Activated naive CD4-positive, alpha-beta T cell treated with anti-CD3 and anti-CD28 coated beads, Interleukin-2, amount 50 U/mL, for 72 hours (primary cell): ENCODE measurements at places on chromosomes 7 and 10. TPM values are rescaled to one million over a fixed set of nuclear protein-coding genes. Genes with fewer than 3 reads are reported as not detected.

- no peak for DNase-seq
Measured at GRCh38 chr10:22704942-22705341, 9.4 kb downstream of the PIP4K2A start.

GRCh38 chr10:76657337-76658012 lies 980.1 kb downstream of the KCNMA1 start:
- no peak for DNase-seq

DNA sequence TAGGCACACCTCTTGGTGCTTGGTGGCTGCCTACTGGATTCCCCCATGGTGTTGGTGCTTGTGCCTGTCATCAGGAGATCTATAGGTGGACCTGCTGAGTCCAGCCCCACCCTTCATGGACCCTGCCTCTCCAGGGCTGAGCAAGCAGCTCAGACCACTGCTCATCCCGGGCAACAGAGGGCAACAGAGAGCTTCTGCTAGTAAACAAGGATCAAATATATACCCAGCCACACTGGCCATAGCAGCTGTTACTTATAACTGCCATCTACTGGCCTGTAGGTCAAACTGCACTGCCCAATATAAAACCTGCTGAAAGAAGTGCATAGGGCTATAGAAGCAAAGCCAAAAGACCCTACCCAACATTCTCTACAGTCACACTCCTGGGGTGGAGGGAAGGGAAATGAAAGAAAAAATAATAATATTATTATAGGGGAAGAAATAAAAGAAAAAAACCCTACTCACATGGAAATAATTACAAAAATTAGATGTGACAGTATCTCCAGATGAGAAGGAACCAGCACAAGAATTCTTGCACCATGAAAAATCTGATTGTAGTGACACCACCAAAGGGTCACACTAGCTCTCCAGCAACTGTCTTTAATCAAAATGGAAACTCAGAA lies 54.9 kb upstream of the ZNF800 start:
- DNase-seq, result no peak

The SEMA4G gene
- total RNA-seq, result 0.39 TPM

- no peak for DNase-seq
Measured at GRCh38 chr10:131354380-131354779, 42.9 kb upstream of the TCERG1L start.

- no peak for DNase-seq
Measured at GRCh38 chr10:131870831-131871672, 29.8 kb upstream of the PPP2R2D start.

- DNase-seq, result no peak
Measured at GRCh38 chr7:28738412-28738811, 219.7 kb downstream of the TRIL start.

The PRLHR gene
- total RNA-seq, result not detected

DNA sequence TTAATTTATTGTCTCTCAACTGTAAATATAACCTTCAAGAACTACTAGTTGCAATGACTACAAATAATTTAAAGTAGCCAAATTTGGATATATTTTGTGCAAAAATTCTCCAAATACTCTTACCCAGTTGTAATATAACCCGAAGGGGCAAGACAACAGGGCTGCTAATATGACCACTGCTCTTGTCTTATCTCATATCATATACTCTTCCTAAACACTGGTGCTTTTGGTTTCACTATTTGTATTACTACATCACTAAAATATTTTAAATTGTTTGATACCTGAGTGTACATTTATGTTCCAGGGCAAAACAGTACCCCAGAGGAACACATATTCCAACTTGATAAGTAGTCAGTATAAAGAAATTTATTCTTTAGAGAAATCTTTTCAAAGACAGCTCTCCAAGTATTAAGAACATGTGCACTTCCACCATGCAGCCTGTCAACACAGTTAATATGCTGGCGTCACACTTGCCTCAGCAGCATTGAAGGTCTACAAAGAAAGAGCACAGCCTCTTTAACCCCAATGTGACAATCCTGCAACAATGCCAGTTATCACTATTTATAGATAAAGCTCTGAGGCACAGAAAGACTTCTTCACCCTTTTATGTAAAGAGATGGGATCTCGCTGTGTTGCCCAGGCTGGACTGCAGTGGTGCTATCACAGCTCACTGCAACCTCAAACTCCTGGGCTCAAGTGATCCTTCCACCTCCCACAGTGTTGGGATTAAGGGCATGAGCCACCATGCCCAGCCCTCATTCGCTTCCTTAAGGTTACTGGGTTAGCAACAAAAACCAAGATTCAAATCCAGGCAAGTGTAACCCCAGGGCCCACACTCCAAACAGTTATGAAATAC lies 37.8 kb downstream of the RHEB start:
- no peak for DNase-seq

GRCh38 chr10:102229810-102230263 lies 3.7 kb downstream of the ELOVL3 start:
- DNase-seq, result peak; percentile 92

DNA sequence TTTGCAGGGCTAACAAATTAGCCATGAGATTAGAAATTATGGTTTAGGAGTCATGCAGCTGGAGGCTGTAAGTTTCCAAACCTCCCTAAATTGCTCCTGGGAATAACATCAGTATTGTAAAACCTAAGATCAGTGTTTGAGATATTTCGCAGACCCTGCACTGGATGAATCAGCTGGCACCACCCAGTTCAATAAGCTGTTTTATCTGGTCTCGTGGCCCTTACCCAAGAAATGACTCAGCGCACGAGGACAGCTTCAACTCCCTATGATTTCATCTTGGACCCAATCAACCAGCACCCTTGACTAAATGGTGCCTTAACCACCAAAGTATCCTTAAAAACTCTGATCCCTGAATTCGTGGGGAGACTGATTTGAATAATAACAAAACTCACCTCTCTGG lies 482.0 kb upstream of the PCDH15 start:
- DNase-seq, result no peak

- DNase-seq, result no peak
Measured at GRCh38 chr10:6713716-6714115, 133.6 kb upstream of the PRKCQ start.

GRCh38 chr7:33601884-33602283 lies 303.5 kb upstream of the BMPER start:
- DNase-seq, result no peak

The AMZ1 gene
- 0.14 TPM for total RNA-seq

The DPYSL4 gene
- 65.2 TPM for total RNA-seq

DNA sequence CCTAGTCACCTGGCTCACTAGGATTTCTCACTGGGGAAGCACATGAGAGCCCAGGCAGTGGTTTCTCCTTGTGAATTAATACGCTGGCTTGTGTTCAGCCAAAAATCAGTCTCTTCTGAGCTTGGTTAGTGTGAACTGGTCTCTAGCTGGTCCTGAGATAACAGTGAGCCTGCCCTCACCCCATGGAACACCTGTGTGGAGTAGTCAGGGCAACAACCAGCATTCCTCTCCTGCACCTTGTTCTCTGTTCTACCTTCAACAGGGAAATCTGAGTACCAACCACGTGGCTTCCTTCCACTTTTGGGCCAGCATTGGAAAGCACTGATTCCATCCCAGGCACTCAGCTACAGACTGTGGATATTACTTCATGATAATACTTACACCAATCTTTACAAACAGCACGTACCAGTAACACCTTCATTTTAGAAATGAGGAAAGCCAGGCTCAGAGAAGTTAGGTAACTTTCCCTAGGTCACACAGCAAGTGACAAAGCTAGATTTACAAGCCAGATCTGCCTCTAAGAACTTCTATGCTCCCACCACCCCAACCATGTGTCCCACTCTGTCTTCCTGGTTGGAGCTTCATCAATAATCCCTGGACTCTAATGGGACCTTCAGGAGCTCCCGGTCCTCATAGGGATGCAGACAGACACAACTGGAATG lies 106.6 kb downstream of the GRID1 start:
- DNase-seq, result peak; percentile 31

- DNase-seq, result no peak
Measured at GRCh38 chr7:47288060-47288459, 293.9 kb downstream of the TNS3 start.

- no peak for DNase-seq
Measured at GRCh38 chr10:498760-499435, 190.6 kb downstream of the DIP2C start.

GRCh38 chr10:124278356-124278755 lies 140.4 kb downstream of the OAT start:
- DNase-seq, result no peak

- peak; percentile 71 for DNase-seq
Measured at GRCh38 chr10:84329196-84329611, 815 bp downstream of the CCSER2 start.

The AQP1 gene
- 0.11 TPM for total RNA-seq

DNA sequence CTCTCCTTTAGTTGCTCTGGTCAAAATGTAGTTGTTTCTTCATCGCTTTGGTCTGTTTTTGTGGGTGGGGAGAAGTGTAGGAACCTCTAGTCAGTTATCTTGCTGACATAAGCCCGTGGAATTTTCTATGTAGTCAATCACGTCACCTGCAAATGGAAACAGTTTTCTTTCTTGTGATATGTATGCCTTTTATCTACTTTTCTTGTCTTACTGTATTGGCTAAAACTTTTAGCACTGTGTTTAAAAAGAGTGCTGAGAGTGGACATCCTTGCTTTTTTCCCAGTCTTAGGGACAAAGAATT lies 42.3 kb downstream of the AKR1E2 start:
- no peak for DNase-seq

DNA sequence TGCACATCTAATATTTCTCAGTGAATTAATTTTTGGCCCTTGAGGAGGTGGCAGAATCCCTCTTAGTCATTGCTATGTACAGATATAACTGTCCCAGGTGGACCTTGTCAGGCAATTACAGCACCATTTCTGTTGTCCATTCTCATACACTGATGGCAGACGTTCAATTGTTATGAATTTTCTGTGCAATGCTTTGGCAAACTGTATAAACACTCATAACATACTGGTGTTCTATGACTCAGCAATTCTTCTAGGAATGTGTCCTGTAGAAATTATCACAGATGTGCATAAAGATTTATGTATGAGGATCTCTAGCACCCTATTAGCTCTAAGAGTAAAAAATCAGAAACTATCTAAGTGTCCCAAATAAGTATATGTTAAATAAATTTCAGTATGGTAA lies 80.8 kb downstream of the DNAJB9 start:
- no peak for DNase-seq

- DNase-seq, result no peak
Measured at GRCh38 chr10:14379556-14380280, 49.0 kb upstream of the FRMD4A start.

- DNase-seq, result no peak
Measured at GRCh38 chr10:111109501-111110242, 32.8 kb downstream of the ADRA2A start.

DNA sequence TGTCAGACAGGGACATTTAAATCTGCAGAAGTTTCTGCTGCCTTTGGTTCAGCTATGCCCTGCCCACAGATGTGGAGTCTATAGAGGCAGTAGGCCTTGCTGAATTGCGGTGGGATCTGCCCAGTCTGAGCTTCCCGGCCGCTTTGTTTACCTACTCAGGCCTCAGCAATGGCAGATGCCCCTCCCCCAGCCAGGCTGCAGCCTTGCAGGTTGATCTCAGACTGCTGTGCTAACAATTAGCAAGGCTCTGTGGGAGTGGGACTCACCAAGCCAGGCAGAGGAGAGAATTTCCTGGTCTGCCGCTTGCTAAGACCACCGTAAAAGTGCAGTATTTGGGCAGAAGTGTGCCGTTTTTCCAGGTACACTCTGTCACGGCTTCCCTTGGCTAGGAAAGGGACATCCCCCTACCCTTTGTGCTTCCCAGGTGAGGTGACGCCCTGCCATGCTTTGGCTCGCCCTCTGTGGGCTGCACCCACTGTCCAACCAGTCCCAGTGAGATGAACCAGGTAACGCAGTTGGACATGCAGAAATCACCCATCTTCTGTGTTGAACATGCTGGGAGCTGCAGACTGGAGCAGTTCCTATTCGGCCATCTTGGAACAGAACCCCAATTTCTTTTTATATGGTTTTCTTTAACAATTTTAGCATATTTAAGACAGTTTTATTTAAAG lies 28.4 kb upstream of the VWDE start:
- DNase-seq, result no peak

The GPC2 gene
- total RNA-seq, result 18.9 TPM

The CHST3 gene
- 0.88 TPM for total RNA-seq

The SLC18A2 gene
- 0.06 TPM for total RNA-seq

- DNase-seq, result no peak
Measured at GRCh38 chr7:2384354-2385243, 18.8 kb upstream of the CHST12 start.

- DNase-seq, result no peak
Measured at GRCh38 chr7:50531401-50531911, 33.7 kb downstream of the DDC start.

DNA sequence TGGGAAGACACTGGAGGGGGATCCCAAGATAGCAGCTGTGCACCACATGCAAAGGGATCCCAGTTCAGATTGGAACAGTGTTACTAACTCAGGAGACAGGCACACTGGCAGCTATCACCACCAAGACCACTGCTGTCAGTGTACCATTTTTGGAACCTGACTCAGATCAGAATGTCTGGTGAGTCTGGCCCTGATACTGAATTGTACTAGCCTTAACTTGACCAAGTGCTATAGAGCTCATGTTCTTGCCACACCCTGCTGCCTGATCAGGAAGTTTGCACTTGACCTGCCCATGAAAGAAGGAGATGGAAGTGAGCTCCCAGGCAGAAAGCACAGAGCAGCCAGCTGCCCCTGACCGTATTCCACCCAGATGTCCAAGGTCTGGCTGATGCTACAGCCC lies 4.8 kb upstream of the PRRT4 start:
- DNase-seq, result no peak

- no peak for DNase-seq
Measured at GRCh38 chr7:6615723-6616555, 529 bp downstream of the ZNF853 start.

- no peak for DNase-seq
Measured at GRCh38 chr10:3881622-3882021, 96.6 kb upstream of the KLF6 start.

GRCh38 chr7:25845464-25845863 lies 306.5 kb upstream of the NFE2L3 start:
- no peak for DNase-seq

The PPP1R9A gene
- total RNA-seq, result not detected

The SLC25A40 gene
- 51.1 TPM for total RNA-seq

The C10orf143 gene
- 3.1 TPM for total RNA-seq

DNA sequence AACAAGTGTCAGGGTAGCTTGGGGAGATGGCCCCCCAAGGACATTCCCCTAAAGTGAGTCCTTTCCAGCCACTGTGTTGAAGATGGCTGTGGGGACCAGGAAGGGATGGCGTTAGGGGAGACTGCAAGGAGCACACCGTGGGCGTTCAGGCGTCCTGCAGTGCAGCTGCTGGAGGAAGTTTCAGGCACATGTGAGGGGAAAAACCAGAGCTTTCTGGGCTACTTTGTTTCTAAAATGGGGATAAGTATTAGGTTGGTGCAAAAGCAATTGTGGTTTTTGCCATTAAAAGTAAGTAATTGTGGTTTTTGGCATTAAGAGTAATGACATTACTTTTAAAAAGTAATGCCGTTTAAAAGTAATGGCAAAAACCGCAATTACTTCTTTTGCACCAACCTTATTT lies 14.3 kb downstream of the PRF1 start:
- peak; percentile 7 for DNase-seq

DNA sequence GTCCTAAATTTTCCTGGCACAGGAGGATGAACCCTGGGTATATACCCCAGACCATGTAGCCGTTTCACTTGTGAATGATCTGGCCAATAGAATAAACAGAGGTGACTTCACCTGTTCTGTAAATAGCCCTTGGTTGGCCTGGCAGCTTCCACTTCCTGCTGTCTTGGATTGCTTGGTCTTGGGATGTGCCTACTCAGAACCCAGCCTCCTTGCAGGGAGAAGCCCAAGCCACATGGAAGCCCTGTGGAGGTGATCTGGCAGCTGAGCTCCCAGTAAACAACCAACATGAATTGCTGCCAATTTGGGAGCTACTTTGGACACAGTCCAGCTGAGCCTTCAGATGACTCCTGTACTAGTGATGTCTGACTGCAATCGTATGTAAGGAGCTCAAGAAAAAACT lies 4.8 kb upstream of the RAPGEF5 start:
- DNase-seq, result no peak
